Bronchial epithelial cell (primary cell): ENCODE measurements at places on chromosomes 7 and 10.
A peak's percentile ranks its signal among the peaks of the same experiment; 100 is the strongest.

DNA sequence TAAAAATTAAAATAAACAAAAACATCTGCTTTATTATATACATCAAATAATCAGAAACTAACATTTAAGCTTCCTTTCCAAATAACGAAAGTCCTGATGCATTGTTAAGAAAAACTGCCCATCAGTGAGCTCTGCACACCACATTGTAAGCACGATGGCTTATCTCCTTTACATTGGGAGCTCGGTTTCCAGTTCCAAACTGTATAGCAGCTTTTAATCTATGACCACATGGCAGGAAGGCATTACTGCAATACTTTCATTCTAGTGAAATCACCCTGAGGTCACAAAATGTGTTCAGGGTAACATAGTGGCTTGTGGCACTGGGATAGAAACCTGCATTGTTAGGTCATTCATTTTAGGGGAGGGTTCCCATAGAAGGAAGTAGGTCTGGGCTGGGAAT is 146.3 kb downstream of the ZNF22 start:
- DNase-seq: no peak

DNA sequence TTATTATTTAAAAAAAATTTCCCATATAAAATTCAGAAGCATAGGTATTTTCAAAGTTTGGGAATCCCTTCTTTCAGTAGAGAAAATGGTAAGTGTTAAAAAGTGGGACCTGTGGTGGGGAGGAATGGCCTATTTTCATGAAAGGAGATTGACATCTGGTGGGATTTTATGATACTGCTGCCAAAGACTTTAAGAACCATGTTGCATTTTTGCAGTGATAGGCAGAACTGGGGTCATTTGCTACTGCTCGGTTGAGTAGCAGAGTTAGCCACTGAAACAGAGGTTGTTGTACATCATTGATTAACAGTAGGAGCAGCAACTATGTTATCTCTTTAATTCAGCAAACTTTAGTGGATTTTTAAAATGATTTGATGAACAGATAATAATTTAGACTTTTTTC is 4.4 kb downstream of the BICC1 start:
- no peak for DNase-seq

DNA sequence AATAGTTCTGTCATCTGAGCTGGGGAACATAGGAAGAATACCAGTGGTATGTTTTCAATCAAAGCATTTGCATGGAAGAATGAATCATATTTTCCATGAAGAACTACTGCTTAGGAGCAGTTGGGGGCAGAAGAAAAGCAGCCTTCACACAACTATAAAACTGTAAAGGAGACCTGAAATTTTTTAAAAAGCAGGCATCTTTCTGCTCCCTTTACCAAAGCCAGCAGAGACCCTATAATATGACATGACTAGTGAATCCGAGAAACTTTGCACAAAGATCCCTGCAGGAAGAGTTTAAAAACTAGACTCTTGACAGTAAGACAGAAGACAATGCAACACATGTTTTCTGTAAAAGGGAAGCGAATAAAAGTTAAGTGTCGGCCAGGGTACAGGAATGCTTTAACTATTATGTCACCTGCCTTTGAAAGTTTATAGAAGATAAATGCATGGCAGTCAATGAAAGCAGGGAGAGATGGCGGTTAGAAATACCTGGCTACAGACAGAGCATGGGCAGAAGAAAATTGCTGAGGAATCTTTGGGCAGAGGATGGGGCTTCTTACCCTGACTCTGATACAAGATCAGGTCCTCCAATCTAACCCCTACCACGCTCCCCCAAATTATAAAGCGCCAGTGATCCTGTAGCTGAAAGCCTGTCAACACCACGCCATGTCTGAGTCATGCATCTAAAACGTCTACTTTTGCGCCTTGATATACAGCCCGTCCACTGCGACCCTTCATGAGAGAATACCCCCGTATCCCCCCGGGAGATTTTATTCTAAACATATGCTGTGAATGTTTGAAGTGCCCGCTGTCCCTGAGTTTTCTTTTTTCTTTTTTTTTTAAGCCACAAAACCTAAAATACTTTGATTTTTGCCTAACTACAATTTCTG is 93.1 kb downstream of the GLI3 start:
- DNase-seq: no peak

- DNase-seq: no peak
These were observed 78.1 kb downstream of the FZD1 start for GRCh38 chr7:91342346-91342745.

- DNase-seq: no peak
These were observed 243.2 kb downstream of the SNX10 start for GRCh38 chr7:26534649-26535482.

- peak; percentile 46 for DNase-seq
These were observed 6.9 kb upstream of the CREB3L2 start for GRCh38 chr7:138008588-138009349.

GRCh38 chr10:21599582-21599981 is 65.5 kb downstream of the MLLT10 start:
- no peak for DNase-seq

DNA sequence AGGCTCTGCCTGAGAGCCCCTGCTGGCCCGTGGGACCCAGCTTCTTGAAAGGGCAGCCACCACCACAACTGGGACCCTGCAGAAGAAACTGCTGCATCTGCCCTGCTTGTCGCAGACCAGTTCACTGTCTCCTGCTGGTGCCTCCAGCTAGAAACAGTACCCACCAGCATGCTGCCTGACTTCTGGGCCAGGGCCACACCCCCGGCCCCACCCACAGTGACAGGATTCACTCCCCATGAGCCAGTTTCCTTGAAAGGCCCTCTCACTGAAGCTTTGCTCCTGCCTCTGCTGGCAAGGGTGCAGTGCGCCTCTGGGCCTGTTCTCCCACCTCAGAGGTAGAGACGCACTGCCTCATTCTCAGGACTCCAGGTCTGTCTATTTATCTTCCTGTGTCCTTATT is 32.4 kb downstream of the ANXA11 start:
- DNase-seq: no peak

DNA sequence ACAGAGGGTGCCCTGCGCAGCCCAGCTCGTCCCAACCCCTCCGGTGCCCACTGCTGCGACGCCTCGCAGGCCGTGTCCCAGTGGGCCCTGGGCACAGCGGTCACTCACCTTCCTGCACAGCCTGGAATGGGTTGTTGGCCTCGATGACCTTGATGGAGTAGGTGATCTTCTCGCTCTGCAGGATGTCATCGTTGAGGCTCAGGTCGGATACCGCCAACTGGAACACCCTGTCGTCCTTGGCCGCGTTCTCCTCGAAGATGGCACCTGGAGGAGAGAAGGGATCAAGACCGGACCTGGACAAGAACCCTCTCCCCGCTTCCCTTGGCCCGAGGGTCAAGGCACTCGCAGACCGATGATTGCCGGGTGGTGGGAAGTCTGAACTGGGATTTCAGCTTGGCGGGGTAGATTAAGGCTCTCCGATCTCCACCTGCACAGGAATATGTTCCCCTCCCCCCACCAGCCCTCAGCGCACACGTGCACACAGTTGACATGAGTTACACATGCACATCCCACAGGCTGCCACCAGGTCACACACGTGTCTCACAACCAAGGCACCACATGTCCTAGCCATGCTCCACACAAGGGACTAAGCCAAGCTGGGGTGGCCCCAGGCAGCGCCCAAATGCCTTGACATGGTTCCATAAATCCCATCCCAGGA is 2.6 kb downstream of the GRID1 start:
- no peak for DNase-seq

DNA sequence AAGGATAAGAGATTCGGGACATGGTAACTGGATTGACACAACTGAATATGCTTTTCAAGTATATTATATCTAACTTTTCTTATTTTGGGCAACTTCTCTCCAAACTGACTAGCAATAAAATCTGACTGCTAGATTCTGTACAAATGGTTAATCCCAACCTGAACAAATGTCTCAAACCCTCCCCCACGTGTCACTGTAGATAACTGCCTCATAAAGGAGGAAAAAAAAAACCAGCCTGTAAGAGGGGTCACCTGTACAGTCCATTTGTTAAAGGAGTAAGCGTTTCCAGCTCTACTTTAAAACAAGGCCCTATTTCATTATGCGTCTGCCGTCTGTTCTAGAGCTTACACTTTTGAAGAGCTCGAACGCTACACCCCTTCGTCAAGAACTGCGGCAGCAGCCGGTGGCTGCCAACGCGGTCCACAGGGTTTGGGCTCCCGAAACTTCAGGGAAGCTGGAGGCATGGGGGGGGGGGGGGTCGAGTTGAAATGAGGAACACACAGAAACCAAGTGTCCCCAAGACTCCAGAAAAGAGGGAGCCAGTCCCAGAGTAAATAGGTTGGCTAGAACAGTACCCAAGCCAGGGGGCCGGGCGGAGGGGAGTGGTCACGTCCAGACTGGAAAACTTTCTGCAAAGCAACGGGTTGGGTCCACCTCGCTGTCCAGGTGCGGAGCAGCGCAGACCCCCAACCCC is 492 bp downstream of the COG5 start:
- peak; percentile 21 for DNase-seq

- no peak for DNase-seq
These were observed 442.5 kb downstream of the SEMA3D start for GRCh38 chr7:84744385-84744784.

DNA sequence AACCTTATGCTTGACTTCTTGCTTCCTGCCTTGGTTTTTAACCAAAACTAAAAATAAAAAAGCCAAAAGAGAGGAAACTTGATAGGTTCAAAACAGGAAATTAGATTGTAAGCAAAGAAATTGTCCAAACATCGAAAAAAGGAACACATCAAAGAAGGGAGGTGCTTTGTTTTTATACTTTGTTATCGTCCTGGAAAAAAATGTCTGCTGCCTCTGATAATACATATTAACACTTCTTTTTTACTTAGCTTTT is 286.6 kb upstream of the C7orf33 start:
- no peak for DNase-seq
